WTC11 (cell line): ENCODE measurements at places on chromosomes 2 and 18.

DNA sequence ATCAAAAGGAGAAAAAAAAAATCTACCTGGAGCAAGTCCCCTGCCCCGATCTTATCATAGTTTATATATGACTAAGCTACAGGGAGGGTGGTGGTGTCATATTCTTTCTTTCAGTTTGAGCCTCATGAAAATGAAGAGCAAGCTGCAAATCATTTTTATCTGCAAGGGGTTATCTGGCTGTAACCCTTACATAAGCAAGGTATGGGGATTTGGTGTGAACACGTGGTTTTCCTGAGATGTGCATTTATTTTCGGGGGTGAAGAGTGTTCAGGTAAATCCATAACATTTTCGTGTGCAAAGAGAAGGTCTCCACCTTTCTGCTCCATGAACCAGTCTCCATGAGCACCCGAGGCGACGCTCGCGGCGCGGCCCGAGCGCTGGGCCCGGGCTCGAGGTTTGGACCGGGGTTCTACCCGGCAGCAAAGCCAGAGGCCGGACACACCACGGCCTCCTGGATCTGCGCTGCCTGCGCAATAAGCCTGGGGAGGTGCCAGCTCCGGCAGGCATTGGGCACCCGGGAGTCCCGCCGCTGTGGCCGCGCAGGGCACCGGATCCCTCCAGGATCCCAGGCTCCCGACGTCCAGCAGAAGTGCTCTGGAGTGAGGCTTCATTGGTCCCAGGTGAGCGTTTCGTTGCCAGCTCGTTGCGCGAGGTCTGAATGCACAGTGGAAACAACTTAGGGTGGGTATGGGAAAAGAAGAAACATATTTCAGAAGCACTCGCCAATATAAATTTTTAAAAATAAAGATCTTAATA, 36.1 kb upstream of the GPD2 start:
- DNase-seq: peak; percentile 69

GRCh38 chr18:40365526-40365925, 1589.5 kb upstream of the PIK3C3 start:
- no peak for DNase-seq

DNA sequence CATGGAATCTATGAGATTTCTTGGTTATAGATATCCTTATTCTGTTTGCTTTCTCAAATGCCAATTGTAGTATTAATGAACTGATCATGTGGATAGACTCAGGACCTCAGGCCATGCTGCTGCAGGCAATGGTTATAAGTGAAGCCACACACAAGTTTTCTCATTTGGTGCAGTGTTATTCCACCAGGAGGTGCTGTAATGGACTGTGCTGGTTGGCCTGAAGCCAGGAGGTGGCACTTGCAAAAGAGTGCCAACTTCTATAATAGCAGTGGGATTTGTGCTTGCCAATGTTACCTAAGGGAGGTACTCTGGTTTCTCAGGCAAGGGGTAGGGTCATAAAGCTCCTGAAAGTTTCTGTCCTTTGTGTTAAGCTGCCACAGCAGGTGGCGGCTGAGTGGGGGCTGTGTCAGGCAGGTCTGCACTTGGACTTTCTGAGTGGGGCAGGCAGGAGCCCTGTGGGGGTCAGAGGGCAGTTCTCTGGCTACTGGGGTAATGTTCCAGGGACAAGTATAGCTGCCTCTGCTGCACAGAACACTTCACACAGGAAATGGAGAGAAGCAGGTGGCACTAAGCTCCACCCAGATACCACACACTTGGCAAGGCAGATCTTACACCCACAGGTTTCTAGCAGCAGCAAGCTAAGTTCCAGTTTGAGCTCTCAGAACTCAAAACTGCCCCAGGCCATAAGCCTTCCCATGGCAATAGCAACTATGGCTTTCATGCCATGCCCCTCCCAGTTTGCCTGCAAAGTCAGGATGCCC, 352.6 kb upstream of the CWC22 start:
- no peak for DNase-seq

GRCh38 chr18:31230495-31230894, 67.8 kb upstream of the DSC1 start:
- DNase-seq: no peak

GRCh38 chr2:1649103-1650084, 94.9 kb downstream of the PXDN start:
- no peak for DNase-seq

- DNase-seq: no peak
These were observed 1267.1 kb downstream of the LRP1B start for GRCh38 chr2:140863713-140864112.

- DNase-seq: no peak
These were observed 99.0 kb downstream of the RBBP8 start for GRCh38 chr18:23032030-23032582.

DNA sequence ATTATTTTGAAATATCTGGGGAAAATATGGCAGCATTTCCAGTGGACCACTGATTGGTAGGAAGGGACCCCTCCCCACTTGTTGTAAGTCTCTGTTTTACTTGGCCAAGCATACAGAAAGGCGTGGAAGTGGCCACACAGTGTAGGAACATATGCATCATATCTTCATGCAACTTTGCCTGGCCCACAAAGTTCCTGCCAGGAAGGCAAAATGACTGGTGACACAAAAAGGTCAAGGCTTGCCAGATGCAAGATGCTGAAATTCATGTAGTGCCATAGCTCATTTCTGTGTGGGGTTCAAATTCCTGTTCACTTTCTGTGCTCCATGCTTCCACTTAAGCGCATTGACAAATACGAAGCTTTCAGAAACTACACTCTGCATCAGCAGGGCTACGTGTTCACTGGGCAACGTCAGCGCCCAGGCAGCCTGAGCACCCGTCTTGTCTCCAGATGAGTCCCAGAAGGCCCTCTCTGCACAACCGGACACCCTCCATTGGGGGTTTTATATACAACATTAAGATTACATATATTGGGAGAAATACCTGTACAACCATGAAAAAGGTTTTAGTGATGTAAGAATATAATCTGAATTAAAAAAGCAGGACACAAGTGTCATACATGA, 3.6 kb downstream of the DYNC2LI1 start:
- no peak for DNase-seq

DNA sequence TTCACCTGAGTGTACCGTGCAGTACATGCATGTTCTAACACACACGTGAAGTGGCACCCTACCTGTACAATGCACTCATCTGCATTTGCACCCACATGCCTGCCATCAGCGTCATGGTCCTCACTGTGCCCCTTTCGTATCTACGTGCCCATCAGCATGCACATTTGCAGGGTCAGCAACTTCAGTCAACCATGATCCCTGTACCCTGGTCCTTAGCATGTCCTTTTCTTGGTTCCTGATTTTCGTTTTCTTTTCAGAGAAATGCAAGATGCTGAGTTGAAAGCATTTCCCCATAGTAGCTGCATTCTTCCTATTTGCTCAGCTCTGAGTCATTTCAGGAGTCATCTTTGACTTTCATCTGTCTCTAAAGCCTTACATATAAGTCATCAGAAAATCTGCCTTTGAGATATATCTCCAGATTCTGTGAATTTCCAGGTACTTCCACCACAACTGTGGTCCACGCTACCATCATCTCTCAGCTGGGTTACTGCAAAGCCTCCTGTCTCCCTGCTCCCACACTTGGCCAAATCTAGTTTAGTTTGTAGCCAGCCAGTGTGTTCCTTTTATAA, 14.7 kb upstream of the PUM2 start:
- no peak for DNase-seq

- DNase-seq: no peak
These were observed 22.4 kb upstream of the STAT4 start for GRCh38 chr2:191173206-191173605.

DNA sequence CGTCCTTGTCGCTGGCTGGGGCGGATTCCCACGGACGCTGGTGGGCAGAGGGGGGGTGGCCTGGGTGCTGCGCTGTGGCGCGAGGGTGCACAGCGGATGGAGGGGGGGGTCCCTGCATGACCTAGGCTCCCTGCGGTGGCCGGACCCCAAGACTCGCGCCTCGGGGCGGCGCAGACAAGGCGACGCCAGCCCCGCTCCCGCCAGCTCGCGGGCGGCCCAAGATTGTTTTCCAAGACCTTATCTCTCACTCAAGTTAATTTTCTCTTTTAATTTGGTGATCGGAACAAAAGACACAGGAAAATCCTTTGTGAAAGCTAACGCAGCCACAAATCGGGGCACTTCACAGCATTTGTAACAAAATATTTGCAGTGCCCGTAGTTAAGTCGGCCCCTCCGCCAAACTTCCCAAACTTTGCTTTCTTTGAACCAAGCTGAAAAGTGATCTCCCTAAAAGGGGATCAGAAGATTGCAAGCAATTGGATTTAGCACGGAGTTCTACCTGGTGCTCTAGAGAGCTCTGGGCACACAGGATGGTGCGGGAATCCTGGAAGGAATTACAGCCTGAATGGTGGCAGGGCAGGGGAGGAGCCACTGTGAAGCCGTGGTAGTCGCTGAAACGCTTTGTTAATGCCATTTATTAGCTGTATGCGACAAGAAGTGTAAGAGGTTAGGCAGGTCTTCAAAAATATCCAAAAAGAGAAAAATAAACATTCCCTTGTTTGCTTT, 4.8 kb upstream of the ID2 start:
- DNase-seq: no peak

DNA sequence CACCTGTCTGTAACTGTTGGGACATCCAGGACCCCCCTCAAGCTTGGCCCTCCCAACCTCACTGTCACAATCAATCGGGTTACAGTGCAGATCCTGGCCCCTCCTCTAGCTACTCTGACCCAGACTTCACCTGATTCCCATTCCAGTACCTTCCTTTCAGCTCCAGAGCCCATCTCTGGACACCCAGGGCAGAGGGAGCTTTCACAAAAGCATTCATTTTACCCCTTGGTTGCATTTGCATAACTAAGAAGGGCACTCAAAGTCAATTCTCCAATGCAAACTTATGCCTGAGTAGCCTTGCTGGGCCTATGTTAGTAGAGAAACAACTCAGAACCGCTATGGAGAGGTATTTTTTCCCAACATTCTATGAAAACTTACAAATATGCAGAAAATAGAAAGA, 7.4 kb downstream of the ZAP70 start:
- DNase-seq: no peak

DNA sequence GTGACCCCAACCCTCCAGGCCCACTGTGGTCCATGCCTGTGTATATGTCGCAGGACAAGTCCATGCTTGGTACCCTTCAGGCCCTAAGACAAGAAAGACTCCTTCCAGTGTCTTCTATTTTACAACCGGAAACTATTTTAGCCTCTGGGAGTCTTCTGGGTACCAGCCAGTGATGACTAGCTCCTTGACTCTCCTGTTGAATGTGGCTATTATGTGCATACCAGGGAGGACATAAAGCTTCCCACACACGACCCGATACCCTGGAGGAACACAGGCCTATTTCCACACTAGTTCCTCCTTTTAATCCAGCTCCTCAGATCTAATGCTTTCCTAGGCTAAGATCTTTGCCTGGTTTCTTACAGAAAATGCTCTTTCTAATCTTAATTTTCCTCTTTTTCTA, 178.1 kb downstream of the NCKAP5 start:
- no peak for DNase-seq

GRCh38 chr2:85455552-85456090, 37.1 kb downstream of the SH2D6 start:
- DNase-seq: peak; percentile 38
